ENCODE measurements at places on chromosomes 3 and 15.
A peak's percentile ranks its signal among the peaks of the same experiment; 100 is the strongest.

- no peak for DNase-seq
These were observed 49.1 kb downstream of the PDHB start for GRCh38 chr3:58384381-58385090.

DNA sequence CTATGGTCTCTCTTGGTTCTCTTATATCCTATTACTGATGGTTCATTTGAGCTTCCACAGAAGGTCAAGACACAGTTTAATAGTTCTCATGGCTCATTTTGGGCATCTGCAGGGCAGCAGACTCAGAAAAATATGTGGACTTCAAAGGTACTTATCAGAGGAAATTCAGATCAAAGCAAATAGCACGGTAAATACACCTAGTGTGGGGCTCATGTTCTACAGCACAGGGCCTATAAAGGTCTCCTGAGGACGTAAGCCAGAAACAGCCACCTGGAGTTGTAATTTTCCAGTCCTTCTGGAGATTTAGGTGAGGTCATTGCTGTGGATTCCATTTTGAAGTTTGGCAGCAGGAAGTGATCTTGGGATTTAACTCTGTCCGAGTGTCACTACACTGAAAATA lies 134.5 kb upstream of the SGO1 start:
- no peak for DNase-seq

- DNase-seq = no peak
These were observed 1369.8 kb upstream of the GBE1 start for GRCh38 chr3:83131236-83131635.

GRCh38 chr15:86743283-86743903 lies 663.7 kb downstream of the AGBL1 start:
- DNase-seq = peak; percentile 22

GRCh38 chr3:122013448-122013925 lies 8.6 kb downstream of the ILDR1 start:
- DNase-seq = no peak

DNA sequence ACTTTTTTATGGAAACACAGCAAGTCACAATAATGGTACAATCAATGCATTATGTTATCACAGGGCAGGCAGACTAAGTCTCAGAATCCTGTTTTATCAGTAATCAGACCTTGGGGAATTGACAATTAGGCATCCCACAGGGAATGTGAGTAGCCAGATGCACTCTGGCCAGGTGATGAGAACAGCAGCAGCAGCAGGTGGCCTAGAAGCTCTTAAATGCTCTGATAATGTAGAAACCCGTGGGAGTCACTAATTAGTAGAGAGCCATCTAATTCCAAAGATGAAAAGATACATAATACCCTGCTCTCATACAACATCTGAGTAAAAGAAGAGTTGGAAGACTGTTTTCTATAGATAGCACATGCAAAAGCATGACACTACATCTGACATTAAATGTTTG lies 12.6 kb downstream of the CEP152 start:
- DNase-seq = no peak

DNA sequence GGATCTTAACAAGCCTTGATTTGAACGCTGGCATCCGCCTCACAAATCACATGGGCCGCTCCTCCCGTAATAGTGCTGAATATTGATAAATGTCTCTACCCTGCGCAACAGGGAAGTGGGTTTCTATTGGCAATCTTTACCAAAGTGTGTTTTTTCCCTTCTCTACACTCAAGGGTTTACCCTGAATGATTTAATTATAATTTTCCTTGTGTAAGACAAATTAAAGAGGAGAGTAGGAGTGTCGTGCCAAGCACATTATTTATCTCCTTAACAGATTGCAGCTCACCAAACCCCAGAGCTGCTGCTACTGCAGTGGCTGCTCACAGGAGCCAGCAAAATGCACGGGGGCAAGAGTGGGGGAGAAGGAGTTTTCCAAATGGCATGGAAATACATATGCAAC lies 545.8 kb downstream of the FOXP1 start:
- DNase-seq = no peak

DNA sequence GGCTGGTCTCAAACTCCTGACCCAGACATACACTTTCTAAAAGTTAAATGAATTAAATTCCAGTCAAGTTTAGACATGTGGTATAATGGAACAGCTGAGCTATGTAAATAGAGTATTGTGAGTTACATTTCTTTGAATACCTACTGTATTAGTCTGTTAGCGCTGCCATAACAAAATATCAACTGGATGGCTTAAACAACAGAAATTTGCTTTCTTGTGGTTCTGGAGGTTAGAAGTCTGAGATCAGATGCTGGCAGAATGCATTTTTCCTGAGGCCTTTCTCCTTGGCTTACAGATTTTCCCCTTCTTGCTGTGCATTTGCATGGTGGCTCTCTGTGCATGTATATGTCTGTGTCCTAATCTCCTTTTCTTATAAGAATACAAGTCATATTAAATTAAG lies 101.5 kb upstream of the TGFBR2 start:
- no peak for DNase-seq

DNA sequence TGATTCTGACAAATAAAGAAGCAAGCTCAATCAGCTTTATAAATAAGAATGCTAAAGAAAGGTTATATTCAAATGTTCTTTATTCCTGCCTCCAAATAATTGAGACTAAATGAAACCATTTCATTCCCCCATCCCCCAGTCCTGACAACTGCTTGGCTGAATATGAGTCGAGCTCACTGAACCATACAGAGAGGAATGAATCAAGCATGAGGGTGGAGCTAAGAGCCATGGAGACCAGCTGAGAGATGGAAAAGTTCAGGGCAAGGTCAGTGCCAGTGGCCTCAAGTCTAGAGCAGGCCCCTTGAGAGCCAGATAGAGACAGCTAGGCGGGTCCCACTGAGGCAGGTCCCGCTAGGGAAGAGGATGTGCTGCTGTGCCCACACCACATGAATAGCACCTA lies 188.7 kb upstream of the EIF1B start:
- no peak for DNase-seq

DNA sequence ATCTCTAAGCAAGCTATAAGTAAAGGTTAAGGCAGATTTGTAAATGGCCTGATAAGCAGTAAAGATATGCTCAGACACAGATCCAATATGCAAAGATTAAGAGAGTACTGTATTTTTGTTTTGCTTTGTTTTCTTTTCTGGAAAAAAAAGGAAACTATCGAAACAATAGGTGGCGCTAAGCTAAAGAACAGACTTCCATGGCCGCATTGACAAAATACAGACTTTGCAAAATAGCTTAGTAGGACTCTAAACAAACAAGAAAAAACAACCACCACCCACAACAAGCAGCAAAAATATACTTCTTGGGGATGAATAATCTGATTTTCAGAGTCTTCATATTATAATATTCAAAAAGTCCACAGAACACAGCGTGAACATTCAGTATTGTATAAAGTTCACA lies 758.4 kb upstream of the ROBO1 start:
- no peak for DNase-seq

DNA sequence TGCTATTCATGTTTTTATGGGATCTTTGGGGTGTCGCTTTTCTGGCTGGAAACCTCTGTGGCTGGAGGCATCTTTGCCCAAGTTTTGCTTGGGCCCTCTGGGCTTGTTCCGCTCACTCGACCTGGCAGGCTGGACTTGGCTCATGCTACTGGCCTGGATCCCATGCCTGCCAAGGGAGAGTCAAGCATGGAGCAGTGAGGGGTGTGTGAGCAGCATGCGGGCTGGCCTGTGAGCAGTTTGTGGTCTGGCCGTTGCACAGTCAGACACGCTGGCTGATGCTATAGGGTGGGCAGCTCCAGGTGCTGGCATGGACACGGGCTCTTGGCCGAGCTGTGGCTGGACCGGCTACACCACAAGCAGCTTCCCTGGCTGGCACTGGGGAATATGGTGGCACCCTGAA lies 491.1 kb downstream of the AGBL1 start:
- DNase-seq = no peak

GRCh38 chr3:72818092-72818773 lies 30.0 kb downstream of the SHQ1 start:
- no peak for DNase-seq

DNA sequence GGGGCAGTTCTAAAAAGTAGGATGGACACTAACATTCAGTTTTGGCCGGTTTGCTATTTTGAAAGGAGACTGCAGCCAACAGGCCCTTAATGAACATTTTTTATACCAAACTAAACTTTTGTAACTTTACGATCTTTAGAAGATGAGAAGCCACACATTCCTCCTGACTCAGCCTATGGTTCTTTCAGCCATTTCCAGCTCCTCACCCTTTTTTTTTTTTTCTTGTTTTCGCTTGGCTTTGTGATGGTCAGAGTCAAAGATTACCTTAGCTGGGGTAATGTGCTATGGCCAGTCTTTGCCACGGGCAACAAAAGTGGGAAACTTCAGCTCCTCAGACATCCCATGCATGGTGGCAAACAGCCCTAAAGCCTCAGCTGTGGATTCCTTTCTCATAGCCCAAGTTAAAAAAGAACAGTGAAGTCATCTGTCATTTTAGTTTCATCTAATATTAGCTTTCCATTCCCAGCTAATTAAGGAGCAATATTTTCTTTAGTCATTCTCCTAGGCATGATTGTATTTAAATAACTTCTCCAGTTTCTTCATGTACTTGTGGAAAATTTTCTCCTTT lies 368.7 kb downstream of the MFSD1 start:
- no peak for DNase-seq

- DNase-seq = no peak
These were observed 44.0 kb downstream of the GASK1A start for GRCh38 chr3:43023066-43023465.

- no peak for DNase-seq
These were observed 138.4 kb downstream of the SST start for GRCh38 chr3:187531831-187532230.

DNA sequence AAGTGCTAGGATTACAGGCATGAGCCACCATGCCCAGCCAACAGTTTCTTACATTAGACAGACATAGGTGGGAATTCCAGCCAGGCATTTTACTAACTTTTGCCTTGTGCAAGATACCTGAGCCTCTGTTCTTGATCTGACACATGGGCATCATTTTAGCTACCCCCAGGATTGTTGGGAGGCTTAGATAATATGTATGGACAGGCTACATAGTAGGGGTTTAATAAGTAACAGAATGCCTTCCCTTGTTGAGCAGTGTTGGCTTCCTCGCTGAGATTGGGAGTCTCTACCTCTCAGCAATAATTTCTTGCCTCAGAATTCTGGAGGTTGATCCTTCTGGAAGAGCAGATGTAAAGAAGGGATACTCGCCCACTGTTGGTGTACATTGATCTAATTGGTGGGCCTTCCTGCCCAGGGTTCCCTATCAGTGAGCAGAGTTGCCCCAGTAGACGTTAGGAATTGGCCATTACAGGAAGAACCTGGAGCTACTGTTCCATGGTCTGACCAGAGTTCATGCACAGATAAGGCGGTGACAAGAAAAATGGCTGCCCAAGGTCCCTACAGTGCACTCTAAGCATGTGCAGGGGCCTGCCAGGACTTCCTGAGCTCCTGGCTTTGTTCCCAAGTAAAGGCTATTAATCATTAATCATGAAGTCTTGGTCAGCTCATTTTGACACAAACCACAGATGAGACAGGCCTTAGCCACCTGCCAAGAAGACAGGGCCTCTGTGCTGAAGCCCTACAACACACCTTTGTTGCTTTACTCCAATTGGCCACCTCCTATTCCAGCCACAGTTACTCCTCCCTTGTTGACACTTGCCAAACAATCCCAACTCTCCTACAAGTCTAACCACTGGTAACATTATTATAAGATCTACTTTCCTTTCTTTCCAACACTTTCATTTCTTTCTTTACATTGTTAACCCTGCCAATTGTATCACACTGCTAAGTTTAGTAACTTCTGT lies 5.0 kb upstream of the IL17RE start:
- no peak for DNase-seq

DNA sequence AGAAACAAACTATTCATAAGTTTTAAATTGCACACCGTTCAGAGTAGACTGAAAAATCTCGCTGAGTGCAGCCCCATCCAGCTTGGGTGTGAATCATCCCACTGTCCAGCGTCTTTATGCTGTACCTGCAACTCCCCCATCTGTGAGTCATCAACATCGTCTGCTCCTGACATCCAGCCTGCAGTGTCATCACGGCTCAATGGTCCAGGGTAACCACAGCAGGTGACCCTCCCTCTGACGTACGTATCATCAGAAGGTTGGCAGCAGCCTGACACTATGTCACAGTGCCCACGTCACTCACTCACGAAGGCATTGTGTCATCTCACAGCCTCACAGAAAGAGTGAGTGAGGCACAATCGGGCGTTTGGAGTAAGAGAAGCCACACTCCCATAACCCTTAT lies 65.2 kb downstream of the TPRA1 start:
- no peak for DNase-seq

DNA sequence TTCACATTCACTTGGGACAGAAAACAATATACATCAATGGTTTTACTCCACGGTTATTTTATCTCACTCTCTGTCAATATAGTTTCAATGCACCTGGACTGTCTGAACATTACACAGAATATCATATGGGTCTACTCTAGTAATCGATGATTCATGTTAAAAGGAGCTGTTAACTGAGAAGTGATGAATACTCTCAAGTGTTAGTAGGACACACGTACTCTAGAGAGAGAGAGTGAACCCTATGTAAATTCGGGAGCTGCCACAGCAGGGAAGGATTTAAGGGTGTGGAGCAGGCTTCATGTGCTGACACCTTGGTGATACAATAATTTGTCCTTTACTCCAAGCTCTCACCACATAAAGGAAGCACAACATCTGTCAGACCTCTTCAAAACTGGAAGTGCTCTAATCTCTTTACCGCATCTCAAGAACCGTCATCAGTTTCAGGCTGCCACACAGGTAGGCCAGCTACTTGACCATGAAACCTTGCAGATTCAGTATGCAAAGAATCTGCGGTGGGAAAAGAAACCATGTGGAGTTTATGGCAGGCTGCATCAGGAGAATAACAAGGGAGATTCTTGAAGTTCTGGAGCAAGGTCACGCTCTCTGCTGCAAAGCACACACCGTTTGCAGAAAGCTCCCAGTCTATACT lies 199.2 kb upstream of the TMC3 start:
- DNase-seq = no peak

- DNase-seq = no peak
These were observed 45.2 kb upstream of the DPPA4 start for GRCh38 chr3:109382588-109382987.

DNA sequence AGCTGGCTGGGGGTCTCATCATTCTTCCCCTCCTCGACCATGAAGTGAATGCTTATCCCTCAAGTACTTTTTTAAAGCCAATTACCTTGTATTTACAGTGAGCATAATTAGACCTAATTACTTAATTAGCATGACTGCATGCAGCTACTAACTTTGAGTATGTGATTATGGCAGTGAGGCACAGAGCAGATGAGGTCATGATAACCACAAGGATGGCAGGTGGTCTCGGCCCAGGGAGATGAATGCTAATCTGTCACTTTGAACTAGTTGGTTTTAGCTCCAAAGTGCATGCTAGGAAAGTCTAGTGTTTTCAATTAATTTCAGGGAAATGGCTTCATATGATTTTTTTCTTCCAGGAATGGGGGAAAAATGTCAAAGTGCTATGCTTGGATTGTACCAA lies 233.8 kb downstream of the NTRK3 start:
- no peak for DNase-seq

GRCh38 chr3:184647405-184647936 lies 64.4 kb downstream of the MAGEF1 start:
- no peak for DNase-seq

Measured in effector CD4-positive, alpha-beta T cell (primary cell).